ENCODE measurements at places on chromosomes 1 and 21.

DNA sequence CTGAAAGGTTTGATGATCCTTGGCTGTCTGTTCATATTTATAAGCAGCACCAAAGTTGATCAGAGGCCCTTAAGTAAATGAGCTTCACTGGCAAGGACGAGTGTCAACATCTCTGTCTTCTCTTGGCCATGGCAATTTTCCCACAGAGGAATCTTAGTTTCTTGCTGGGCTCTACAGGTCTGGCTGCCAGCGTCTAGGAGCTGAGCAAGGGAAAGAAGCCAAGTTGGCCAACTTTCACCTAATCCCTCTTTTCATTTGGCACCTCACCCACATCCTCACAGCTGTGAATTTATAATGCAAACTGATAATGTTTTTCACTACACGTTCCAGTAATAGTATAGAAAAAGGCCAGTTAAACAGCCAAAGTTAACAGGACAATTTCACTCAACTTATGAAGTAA lies 99.0 kb upstream of the LBR start:
- DNase-seq, result no peak

DNA sequence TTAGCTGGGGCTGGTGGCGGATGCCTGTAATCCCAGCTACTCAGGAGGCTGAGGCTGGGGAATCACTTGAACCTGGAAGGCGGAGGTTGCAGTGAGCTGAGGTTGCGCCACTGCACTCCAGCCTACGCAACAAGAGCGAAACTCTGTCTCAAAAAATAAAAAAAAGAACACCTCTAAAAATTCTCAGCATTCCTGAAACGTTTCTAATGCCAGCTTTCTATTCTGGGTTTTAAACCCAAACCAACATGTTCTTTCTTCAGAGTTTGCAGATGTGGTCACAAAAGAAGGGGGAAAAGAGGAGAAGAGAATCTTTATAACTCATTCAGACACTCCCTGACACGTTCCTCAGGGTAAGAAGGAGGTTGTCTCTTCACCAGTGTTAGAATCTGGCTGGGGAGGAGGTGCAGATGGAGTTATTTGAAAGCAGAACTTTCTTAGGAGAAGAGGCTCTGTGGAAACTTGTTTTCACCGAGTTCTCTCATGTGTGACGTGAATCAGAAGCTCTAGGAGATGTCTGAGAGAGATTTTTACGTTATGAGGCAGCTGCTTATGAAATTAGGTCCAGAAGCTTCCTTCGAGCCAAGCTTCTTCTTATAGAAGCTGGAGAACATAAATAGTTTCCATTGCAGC lies 17.8 kb upstream of the CNR2 start:
- DNase-seq, result no peak

GRCh38 chr1:63674865-63675419 lies 81.7 kb downstream of the PGM1 start:
- no peak for DNase-seq

GRCh38 chr1:240395336-240395735 lies 216.6 kb downstream of the GREM2 start:
- DNase-seq, result no peak

GRCh38 chr1:13808729-13809131 lies 108.7 kb downstream of the PRDM2 start:
- no peak for DNase-seq

DNA sequence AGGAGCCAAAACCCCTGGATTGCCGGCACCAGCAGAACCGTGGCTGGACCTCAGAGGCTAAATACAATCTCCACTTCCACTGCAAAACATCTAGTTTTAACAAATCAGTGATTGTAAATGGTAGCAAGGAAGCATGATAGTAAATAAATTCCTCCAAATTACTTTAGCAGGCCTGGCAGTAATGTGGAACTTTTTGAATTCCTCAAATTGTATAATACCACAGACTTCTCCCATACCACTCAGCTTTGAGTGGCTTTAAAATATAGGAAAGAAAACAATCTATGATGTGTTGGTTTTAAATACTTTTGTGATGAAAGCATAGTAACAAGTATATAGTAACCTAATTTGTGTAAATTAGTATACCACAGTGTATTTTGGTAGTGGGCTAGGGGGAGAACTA lies 34.1 kb downstream of the NIBAN1 start:
- DNase-seq, result no peak

- no peak for DNase-seq
These were observed 104.8 kb upstream of the CASZ1 start for GRCh38 chr1:10901091-10901890.

DNA sequence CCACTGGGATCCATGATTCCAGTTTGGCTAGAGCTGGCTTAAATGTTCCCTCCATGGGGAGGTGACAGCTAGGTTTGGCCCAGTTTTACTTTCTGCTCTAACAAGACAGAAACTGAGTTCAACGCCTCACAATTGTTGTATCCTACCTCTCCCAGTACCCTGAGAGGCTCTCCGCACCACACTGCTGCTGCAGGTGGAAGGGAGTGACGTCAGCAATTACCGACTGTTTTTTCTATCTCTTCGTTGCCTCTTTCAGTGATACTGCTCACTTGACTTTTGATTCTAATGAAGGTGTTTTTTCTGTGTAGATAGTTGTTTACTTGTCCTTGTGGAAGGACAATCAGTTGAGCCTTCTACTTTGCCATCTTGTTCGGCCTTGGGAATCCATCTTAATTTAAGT lies 204.9 kb upstream of the DUSP10 start:
- DNase-seq, result no peak

DNA sequence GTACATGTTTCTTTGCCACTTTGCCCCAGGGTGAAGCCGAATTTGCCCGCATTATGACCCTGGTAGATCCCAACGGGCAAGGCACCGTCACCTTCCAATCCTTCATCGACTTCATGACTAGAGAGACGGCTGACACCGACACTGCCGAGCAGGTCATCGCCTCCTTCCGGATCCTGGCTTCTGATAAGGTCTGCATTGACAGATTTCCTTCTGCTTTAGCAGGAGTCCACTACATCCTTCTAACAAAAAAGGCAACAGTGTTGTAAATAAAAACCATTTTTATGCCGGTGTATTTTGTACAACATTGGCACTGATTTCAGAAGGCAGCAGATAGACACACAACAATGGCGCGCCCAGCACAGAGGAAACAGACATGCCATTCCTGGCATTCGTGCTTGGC lies 34.1 kb upstream of the MTR start:
- DNase-seq, result no peak

GRCh38 chr1:65952696-65953095 lies 160.0 kb downstream of the PDE4B start:
- no peak for DNase-seq

GRCh38 chr21:43886565-43886964 lies 21.5 kb downstream of the AGPAT3 start:
- no peak for DNase-seq

GRCh38 chr1:115265099-115265498 lies 73.0 kb downstream of the NGF start:
- DNase-seq, result no peak

GRCh38 chr1:74334147-74334546 lies 99.0 kb downstream of the TNNI3K start:
- DNase-seq, result no peak

DNA sequence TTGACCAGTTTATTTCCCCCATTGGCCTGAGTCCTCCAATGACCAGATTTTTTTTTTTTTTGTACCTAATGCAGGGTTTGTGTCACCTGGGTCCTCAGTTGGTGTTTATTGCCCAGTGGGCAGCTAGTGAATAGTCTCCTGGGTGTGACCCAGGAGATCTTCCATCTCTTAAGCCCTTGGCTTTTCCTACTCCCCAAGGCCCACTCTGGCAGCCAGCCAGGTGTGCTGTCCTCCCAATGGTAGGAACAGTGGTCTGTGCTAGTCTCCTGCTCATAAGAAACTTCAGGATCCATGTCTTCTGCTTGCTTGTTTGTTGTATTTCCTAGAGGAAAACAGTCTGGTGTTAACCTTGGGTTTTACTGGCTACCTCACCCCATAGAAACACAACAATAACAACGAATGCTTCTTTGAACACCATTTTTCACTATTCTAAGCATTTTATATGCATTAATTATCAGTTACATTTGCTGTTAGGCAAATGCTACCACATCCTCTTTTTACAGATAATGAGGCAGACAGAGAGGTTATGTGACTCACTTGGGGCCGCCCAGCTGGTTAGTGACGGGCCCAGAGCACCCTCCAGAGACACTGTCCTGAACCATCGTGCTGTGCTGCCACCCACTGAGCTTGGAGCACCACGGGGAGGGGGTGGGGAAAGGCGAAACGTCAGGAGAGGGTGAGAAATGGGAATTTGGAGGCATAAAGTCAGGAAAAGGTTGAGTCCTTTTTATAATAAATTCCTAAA lies 107.5 kb downstream of the HIVEP3 start:
- DNase-seq, result peak; percentile 71

- peak; percentile 31 for DNase-seq
These were observed 82.8 kb downstream of the DMRTB1 start for GRCh38 chr1:53541761-53542550.

GRCh38 chr1:170397061-170397460 lies 134.9 kb upstream of the GORAB start:
- no peak for DNase-seq

GRCh38 chr21:27192281-27192949 lies 225.5 kb upstream of the ADAMTS5 start:
- no peak for DNase-seq

- DNase-seq, result no peak
These were observed 137.4 kb upstream of the CSF3R start for GRCh38 chr1:36620142-36620541.

DNA sequence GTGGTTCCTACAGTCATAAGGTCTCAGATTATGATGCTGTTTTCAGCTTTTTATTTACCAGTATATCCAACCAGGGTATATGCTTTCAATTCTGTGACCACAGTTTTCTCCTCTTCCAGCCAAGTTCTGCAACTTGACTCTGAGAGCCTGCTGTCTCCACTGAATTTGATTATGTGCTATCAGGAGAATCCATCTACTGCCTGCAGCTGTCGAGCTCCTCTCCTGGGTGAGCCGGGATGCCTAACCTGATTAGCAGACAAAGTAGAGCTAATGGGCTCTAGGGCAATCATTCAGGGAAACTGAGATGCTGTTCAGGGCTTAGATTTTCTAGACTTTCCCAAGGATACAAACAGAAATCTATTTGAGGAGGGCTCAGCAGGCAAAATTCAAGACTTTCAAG lies 271.5 kb upstream of the BEND5 start:
- no peak for DNase-seq

GRCh38 chr1:1326075-1326605 lies 1.5 kb downstream of the CPTP start:
- DNase-seq, result no peak

GRCh38 chr21:44433791-44434567 lies 21.3 kb upstream of the LRRC3 start:
- DNase-seq, result peak; percentile 0

DNA sequence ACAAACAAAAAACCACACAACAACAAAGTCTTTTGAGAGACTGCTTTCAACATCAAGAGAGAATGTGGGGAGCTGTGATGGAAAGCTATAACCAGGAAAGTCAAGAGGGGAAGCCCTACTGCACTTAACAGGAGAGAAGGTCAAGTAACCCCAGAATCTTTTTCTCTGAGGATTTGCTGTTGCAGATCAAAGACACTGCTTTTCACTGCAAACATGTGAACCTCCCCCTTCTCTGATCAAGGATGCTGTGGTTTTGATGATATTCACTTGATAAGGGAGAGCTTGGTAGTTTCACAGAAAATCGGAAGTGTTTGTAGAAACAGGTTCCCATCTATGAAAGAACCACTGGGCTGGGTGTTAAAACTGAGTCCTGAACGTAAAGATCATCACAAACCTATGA lies 4.8 kb downstream of the ETV3 start:
- DNase-seq, result no peak

GRCh38 chr1:172451002-172451443 lies 7.2 kb upstream of the PIGC start:
- no peak for DNase-seq

DNA sequence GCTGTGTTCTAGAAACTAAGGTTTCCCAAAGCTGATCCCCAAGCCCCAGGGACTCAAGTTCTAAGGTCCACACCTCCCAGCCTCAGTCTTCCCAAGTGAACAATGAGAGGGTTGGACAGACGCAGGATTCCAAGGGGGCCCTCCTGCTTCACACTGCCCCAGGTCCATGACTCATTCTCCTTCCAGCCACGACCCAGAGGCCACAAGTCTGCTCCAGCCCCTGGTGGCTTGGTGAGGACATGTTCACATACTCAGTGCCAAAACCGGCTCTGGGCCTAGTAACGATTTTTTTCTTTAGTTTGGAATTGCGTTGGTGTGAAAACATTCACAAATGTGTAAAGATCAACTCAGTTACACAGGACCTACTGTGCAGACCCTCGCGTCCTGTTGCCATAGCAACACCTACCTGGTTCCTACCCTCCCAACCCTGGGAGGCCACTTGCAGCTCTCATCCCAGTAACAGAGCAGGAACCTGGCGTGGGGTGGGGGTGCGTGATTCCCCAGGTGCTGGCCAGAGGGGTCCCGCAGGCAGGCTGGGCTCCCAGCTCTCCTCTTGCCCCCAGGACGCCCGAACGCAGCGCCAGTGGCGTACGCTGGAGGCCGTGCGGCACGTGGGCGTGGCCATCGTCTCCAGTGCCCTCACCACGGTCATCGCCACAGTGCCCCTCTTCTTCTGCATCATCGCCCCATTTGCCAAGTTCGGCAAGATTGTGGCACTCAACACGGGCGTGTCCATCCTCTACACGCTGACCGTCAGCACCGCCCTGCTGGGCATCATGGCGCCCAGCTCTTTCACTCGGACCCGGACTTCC lies 57.0 kb downstream of the DISP3 start:
- DNase-seq, result no peak

GRCh38 chr1:20233866-20234265 lies 47.5 kb upstream of the PLA2G2C start:
- DNase-seq, result no peak

- DNase-seq, result no peak
These were observed 5.6 kb downstream of the RNF2 start for GRCh38 chr1:185050823-185051451.

DNA sequence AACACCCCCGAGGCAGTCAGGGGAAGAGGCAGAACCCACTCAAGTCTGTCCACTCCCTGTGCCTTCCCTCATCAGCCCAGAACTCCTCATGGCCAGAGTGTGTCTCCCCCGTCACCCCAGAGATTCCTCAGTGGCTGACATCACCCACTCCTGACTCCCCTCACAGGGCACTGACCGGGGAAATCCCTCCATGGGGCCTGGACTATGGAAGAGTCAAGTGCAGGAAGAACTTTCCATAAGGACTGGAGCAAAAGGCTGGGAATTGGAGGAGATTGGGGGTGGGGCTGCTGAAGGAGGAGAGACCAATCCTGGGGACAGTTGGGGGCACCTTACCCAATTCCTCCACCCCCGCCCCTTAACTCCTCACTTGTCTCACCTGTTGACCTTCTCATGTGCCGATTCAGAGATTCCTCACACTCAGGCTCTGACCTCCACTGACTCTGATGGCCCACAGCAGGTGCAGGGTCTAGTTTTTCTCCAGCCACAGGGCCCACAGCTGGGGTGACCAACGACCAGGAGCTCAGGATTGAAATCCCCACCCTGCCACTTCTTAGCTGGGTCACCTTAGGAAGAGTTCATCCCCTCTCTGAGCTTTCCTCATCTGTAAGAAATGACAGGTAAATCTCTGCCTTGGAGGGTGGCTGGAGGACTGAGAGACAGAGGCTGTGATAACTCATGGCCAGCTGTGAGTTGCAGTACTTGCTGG lies 481 bp upstream of the EXTL1 start:
- DNase-seq, result no peak

- DNase-seq, result no peak
These were observed 618.3 kb downstream of the SMYD3 start for GRCh38 chr1:245888809-245889208.

Data from activated CD4-positive, alpha-beta T cell treated with anti-CD3 and anti-CD28 coated beads for 48 hours (primary cell).